Activated CD4-positive, alpha-beta T cell treated with anti-CD3 and anti-CD28 coated beads for 36 hours (primary cell): ENCODE measurements at places on chromosomes 7 and 10.

- H3K27ac ChIP-seq = no peak overlapping the region
- H3K4me1 ChIP-seq = no peaks in the 10 kb centered on the region
- DNase-seq = no peak
These were observed 78.0 kb downstream of the PRR15 start for GRCh38 chr7:29641651-29642050.

DNA sequence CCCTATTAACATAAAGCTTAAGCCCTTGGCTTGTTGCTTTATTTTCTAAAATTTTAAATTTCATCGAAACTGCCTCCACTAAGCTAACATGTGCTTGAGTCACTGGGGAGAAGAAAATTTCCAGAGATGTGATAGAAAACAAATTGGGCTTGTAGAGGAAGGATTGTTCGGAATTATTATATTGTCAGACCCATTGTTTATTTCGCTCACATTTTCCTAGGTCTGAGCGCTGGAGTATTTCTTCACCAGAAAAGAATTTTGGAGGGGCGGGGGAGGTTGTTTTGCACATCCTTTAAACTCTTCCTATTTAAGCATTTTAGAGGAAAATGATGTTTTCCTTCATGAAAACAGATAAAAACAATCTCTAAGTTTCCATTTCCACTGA is 29.1 kb downstream of the CELF2 start:
- H3K4me1 ChIP-seq = no peaks in the 10 kb centered on the region
- no peak overlapping the region for H3K4me3 ChIP-seq
- no peaks in the 10 kb centered on the region for H3K27me3 ChIP-seq
- H3K27ac ChIP-seq = no peak overlapping the region
- H3K36me3 ChIP-seq = no peaks in the 10 kb centered on the region

DNA sequence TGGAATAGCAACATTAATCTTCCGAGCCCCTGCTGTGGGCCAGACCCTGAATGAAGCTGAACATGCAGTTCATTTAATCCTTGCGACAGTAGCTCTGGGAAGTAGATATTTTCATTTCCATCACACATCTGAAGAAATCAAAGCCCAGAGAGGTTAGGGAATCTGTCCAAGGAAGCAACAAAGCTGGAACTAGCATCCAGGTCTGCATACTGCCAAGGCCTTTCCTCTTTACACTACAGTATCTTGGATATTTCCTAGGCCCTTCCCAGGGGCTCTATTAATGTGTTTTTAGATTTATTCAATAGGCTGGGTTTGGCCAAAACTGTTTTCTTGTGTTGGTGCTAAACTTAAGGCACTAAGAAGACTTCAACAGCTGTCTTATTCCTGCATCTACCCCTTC is 48.1 kb downstream of the FAM13C start:
- no peaks in the 10 kb centered on the region for H3K27me3 ChIP-seq
- H3K4me3 ChIP-seq = no peak overlapping the region
- no peaks in the 10 kb centered on the region for H3K4me1 ChIP-seq
- no peak for DNase-seq
- no peak overlapping the region for H3K27ac ChIP-seq

GRCh38 chr7:22043367-22043766 is 97.7 kb upstream of the CDCA7L start:
- DNase-seq = no peak
- H3K4me1 ChIP-seq = no peaks in the 10 kb centered on the region
- H3K36me3 ChIP-seq = no peaks in the 10 kb centered on the region
- peaks cover 2% of the 10 kb centered on the region for H3K27me3 ChIP-seq
